ENCODE measurements at places on chromosomes 13 and 19.

GRCh38 chr13:110430391-110431336 lies 123.6 kb downstream of the COL4A2 start:
- no peak for DNase-seq

DNA sequence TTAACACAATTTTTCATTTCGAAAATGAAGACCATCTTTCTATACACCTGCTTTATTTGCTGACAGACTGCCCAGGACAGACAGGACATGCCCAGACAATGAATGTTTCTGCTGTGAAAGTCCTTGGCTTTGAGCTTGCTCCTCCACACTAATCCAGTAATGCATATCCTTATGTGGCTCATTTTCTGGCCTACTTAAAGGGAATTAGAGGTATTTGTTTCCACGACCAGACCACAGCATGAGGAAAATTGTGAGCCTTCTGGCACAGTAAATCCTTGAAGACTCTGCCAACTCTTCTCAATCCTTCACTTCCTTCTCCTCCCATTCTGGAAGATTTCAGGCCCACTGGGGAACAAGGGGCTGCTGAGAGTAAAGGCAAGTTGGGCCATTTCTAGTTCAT lies 25.7 kb downstream of the CCDC70 start:
- DNase-seq = no peak

DNA sequence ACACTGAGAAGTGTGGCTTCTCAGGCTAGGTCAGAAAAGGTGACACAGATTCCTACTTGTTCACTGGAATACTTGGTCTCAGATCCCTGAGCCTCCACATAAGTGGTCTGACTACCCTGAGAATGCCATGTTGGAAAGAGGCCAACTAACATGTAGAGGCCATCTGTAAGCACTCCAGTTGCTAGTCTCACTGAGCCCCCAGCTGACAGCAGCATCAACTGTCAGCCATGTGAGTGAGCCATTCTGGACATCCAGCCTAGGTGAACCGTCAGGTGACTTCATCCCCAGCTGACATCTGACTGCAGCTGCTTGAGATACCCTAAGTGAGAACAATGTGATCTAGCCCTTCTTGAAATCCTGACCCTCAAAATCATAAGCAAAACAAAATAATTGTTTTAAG lies 18.1 kb upstream of the ARL11 start:
- DNase-seq = no peak

DNA sequence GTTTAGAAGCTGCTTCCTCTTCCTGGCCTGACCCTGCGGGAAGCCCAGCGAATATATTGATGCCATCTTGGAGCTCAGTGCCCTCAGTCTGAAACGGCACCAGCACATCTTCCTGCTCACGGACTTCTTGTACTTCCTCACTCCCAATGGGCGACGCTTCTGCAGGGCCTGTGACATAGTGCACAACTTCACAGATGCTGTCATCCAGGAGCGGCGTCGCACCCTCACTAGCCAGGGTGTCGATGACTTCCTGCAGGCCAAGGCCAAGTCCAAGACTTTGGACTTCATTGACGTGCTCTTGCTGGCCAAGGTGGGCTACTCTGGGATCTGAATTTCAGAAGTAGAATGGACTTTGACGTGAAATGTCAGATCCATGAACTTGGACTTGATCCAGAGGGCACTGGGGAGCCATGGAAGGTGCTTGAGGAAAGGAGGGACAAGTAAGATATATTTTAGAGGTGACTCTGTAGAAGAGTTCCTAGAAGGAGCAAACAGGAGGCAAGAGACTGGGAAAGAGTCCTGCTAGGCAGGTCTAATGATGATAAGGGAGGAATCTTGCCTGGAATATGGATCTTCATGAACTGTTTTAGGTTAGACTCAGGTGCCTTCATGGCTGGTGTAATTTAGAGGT lies 38.4 kb upstream of the CYP4F8 start:
- no peak for DNase-seq

- DNase-seq = no peak
These were observed 124.2 kb downstream of the LMO7 start for GRCh38 chr13:75760131-75761021.

- no peak for DNase-seq
These were observed 16.9 kb downstream of the ZNF331 start for GRCh38 chr19:53554804-53555203.

GRCh38 chr13:113853518-113854237 lies 10.2 kb downstream of the GAS6 start:
- no peak for DNase-seq

GRCh38 chr13:42392716-42393572 lies 121.0 kb downstream of the AKAP11 start:
- no peak for DNase-seq

- DNase-seq = no peak
These were observed 4.2 kb upstream of the CACNG7 start for GRCh38 chr19:53904909-53905308.

- DNase-seq = no peak
These were observed 17.0 kb downstream of the HAUS8 start for GRCh38 chr19:17058236-17058635.

DNA sequence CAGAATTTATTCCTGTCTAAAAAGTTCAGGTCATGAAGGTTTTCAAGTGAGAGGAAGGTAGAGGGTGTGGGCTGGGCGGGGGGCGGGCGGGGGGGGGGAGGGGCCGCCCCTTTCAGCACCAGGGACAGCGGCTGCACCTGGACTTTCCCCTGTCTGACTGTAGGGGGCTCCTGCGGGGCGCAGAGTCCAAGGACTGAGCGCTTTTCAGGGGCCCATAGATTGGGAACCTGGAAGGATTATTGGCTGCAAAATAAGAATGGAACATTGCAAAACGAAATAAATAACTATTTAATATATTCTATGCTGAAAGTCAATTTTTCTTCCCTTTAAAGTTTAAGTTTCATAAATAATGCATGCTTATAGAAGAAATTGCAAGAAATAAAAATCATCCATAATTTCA lies 8.9 kb upstream of the CYP4F3 start:
- DNase-seq = peak; percentile 12

DNA sequence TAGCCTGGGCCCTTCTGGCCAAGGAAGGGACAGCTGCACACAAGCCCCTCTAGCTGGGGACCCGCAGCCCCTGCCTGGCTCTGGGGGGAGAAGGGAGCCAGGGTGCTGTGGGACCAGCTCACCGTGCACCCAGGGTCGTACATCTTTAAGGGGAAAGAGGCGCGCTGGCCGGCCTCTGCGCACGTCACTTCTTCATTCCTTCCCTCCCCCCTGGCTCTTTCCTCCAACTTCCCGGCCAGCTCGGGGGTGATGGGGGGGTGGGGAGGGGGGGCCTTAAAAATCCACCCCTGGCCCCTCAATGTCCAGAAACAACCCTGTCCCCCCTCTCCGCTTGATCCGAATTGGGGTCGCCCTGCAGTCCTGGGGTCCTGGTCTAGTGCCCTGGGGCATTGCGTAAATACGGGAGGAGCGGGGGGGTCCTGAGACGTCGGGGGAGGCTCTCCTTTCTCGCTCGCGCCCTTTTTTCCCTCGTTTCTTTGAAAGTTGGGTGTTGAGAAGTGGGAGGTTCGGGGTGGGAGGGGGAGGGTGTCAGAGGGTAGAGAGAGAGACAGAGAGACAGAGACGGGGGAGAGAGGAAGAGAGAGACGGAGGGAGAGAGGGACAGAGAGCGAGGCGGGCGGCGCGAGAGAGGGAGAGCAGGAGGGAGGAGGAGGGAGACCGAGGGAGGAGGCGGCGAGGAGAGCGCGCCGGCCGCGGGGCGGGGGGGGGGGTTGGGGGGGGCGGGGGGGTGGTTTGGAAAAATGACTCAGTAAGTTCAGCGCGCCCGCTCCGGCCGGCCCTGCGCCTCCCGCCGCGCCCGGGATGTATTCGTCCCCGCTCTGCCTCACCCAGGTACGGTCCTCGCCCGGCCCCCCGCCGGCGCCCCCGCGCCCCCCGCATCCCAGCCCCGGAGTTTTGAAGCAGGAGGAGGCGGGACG lies at the start of gene NFIC:
Gene NFIC, plus strand, starts transcription at position 748 of the 917 bp plus-strand sequence. Its CDS starts 54 bp downstream, at position 802.
- DNase-seq = no peak

DNA sequence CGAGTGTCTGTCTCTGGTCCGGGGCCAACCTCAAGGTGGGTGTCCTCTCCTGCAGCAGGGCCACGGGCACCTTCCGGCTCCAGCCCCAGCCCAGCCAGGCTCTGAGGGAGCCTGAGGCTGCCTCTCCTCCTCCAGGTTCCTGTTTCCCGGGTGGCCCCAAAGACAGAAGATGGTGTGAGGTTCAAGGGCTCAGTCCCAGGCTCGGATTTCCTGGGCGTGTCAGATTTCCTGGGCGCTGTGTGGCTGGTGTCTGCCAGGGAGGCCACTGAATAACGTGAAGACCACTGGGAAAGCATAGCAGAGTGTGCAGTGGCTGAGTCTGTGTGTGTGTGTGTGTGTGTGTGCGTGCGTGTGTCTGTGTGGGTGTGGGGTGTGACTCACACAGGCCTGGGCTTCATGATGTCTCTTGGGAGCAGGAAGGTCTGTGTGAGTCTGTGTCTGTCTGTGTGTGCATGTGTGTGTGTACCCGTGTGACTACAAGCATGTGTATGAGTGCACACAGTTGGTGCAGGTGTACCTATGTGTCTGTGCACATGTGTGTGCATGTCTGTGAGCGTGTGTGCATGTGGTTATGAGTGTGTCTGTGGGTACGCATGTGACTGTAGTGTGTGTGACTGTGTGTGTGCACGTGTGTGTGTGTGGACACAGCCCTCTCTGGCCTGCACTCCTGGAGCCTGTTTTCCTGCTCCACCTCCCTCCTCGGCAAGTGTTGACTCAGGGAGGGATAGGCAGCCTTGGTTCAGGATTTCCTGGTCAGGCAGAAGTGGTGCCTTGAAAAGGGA lies 28.3 kb downstream of the CEBPA start:
- DNase-seq = no peak

DNA sequence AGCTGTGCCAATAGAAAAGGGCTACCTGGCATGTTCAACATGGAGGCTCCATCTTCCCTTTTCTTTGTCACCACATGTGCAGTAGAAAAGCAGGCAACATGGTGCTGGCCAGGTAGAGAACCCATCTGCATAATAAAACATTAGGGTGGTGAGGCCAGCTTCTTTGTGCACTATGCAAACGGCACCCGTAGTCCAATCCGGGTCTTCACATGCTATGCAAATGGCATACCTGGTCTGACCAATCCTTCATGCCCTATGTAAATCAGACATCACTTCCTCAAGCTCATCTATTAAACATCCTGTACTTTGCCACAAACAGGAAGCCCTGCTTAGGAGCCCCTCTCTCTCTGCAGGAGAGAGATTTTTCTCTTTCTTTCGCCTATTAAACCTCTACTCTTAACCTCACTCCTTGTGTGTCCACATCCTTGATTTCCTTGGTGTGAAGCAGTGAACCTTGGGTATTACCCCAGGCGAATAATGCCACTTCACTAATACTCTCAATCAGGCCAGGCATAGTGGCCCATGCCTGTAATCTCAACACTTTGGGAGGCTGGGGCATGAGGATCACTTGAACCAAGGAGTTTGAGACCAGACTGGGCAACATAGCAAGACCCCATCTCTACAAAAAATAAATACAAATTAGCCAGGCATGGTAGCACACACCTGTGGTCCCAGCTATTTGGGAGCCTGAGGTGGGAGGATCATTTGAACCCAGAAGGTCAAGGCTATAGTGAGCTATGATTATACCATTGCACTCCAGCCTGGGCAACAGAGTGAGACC lies 111.3 kb upstream of the MRI1 start:
- no peak for DNase-seq

DNA sequence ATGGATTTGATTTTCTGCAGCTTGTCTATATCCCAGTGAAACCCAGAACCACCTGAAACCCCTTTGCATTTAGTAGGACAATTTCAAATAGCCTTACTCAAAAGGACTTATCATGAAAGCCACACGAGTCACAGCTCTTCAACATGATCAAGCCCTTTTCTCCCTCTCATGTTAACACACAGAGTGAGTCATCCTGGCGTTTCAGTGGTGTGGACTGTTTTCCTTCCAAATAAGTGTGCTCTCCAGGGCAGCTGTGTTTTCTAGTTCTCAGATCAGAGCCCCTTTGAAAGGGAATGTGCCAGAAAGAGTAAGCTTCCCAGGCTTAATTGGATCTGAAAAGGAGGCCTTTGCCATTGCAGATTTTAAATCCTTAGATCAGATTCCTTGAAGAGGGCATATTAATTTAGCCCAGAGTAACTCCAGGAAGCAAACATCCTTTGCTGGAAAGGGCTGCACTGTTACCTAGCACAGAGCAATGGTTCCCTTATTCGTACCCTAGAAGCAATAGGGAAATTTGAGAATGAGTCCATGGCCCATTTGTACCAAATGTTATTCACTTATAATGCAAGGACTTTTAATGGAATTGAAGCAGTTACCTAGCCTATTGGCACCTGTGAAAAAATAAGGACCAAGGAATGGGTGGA lies 51.3 kb downstream of the ERICH6B start:
- no peak for DNase-seq

DNA sequence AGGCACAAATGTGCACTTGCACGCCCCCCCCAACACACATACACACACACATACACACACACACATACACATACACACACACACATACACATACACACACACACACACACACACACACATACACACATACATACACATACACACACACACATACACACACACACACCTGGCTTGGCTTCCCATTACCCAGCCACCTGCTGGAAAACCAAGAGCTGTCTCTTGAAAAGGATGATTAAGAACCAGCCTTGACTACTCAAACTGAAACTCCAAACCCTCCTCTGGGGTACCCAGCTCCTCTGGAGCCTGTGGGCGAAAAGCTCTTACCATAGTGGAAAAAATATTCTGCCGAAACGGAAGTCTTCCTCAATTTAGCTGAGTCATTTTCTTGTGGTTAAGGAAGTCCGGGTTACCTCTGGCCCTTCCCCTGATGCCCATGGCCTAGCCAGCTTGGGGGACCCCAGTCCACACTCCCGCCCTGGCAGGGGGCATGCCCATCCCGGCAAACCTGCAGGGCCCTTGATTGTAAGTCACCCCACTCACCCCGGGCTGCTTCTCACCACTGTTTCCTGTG lies 21.9 kb downstream of the CEBPA start:
- no peak for DNase-seq

DNA sequence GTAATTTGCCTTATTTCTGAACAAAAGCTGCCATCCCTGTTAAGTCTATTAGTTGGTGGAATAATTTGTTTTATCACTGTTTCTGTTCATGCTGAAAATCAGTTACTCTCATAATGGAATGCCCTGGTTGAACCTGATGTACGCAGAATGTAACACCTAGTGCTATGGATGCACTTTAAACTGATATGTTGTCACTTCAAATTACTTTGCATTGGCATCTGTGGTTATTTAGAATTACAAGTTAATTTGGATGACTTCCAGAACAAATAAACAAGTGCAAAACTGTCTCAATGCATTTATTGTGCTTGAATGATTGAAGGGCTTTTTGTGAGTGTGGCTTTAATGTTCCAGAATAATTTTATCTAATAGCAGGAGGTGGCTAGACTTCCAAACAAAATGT lies 368.2 kb upstream of the SLITRK5 start:
- no peak for DNase-seq

DNA sequence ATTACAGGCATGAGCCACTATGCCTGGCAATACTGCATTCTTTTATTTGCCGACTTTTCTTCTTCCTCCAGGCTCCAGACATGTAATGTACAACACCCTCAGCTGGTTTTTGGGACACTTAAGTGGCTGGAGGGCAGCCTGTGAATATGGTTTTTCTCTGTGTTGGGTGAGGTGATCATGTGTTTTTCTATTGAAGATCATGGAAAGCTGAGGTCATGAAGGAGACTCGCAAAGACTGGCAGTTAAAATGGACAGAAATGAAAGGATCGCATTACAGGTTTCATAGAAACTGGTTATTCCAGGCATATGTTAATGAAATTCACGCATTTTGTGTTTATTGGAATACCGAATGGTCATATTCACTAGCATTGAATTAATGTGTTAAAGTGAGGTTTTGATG lies 85.2 kb upstream of the RNF113B start:
- DNase-seq = no peak
